ENCODE measurements at places on chromosomes 2 and 18.

- peak; percentile 45 for DNase-seq
Observed at GRCh38 chr18:3151399-3152264, 68.1 kb downstream of the MYOM1 start.

DNA sequence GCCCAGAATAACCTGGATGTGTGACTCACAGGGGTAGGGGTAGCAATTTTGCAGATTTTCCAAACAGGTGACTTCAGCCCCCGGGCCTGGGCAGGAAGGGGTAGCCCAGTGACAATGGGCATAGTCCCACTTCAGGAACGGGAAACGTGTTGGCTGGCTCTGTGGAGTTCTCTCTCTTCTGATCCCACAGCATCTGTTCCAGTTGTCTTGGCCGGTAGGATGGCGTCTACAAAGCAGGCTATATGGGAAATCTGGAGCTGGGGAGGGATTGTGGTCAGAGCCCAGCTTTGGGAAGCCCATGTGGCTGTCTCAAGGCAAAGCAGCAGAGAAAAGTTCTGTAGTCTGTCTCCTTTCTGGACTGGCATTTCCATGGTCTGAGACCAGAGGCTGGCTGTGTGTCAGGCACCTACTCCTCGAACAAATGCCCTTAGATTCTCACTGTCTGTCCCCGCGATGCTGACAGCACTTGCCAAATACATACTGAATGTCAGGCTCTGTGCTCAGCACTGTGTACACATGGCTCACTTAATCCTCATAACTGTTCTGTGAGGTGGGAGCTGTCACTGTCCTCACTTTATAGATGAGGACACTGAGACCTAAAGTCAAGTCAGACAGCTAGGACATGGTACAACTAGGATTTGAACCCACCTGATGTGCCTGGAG lies 17.9 kb upstream of the TMEM214 start:
- DNase-seq = peak; percentile 53

DNA sequence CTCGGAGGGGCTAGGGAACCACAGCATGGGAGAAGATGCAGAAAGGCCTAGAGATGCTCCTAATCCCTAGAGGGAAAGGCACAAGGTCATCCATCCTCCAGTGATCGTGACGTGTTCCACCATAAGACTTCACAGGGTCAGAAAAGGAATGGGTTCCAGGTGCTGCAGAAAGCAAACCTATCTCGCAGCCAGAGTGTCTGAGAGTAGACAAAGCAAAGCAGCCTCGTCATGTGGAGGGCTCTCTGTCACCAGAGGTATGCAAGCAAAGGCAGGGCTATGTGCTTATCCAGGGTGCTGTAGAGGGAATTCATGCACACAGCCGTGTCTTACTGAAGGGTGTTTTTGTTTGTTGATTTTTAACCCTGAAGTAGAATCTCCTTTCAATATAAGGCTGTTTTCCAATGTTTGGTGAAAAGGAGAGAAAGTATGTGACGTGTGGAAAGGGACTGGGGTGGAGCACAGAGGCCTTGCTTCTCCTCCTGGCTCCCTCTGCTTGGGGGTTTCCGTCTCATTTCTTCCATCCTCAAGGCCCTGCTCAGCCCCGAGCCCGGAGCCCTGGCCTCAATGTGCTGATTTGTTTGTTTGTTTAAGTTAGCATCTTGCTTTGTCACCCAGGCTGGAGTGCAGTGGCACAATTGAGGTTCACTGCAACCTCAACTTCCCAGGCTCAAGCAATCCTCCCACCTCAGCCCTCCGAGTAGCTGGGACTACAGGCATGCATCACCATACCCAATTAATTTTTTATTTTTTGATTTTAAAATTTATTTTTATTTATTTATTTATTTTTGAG lies 3.0 kb downstream of the GPR55 start:
- no peak for DNase-seq

GRCh38 chr18:2997429-2997828 lies 15.5 kb downstream of the LPIN2 start:
- DNase-seq = no peak

GRCh38 chr2:24832931-24833701 lies 39.9 kb downstream of the CENPO start:
- peak; percentile 59 for DNase-seq

DNA sequence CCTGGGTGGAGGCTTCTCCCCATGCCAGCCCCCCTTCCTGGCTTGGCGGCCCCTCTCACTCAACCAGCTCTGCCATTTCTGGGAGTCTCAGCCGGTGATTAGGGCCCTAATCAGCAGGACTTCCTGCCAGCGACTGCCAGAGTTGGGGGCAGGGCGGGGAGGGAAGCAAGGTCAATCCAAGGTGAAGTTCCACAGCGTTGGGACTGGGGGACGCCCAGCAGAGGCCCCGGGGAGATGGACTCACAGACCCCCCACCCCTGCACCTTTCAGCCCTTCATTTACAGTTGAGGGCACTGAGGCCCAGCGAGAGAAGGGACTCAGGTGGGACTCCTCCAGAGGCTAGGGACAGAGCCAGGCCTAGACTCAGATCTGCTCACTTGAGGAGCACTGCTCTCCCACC lies 65.3 kb downstream of the TNS1 start:
- DNase-seq = no peak

GRCh38 chr2:204670124-204670523 lies 124.8 kb downstream of the PARD3B start:
- no peak for DNase-seq

- peak; percentile 81 for DNase-seq
Observed at GRCh38 chr2:119407430-119408220, 24.0 kb upstream of the TMEM37 start.

- no peak for DNase-seq
Observed at GRCh38 chr2:221370076-221370856, 201.8 kb downstream of the EPHA4 start.

DNA sequence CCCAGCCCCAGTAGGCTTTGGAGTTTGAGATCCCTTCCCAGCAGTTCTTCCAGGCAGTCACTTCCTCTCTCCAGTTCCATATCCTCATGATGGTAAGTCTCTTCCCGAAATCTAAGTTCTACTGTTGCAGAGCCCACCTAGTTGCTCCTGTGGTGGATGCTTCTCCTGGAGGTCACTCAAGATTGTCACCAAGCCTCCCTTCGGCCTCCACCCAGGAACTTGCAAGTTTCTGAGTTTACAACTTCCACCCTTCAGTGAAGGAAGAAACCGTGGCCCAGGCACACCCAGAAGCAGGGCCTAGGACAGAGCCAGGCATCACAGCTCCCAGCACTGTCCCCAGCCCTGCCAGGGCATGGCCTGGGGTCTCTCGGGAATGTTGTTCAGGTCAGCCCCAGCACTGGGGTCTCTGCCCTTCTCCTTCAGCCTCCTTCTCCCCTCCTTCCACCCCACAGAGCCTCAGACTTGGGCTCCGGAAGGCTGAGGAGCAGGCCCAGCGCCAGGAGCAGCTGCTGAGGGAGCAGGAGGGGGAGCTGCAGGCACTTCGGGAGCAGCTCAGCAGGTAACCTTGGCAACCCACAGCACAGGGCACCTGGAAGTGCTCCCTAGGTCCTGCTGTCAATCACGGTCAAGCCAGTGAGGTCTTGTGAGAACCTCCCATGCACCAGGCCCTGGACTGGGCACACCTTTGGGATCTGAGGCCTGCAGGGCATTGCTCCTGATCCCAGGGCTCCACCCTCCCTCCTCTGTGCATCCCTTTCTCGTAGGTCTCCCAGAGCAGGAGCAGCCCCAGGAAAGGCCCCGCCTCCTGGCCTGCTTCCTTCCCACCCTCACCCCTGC lies 7.1 kb downstream of the RUFY4 start:
- no peak for DNase-seq

DNA sequence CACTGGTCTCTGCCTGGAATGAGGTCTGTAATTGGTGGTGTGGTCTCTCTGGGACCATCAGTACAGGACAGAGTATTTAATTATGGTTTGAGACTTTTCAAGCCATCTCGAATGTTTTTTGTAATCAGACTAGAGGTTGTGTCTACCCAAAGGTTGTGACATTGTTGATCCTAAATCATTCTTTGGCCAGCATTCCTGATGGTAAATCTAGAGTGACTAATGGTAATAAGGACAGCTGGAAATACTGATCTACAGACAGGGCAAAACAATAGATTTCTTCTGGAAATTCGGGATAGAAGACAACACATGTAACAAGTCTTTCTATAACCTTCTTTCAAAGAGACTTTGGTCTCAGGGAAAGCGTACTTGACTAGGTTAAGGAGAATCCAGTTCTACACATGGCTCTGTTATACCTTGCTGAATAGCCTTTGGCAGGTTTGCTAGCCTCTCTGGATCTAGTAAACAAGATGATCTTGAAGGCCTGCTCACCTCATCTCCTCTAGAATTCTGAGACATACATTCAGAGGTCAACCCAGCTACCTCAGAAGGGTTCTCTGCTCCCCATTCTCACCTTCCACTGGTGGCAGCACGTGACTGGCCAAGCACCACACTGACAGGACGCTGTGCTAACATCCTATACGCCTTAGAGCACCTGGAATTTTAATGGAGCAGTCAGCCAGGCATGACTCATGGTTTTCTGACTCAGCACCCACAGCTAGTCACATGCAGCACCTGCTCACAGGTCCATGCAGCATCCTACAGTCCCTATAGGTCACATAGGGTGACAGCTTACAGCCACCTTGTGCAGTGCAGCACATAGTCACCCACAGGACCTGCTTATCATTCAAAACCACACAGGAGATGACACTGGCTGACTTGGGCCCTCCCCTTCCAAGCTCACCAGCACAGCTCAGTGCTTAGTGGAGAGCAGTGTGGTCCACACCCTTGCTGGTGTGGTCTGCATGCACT lies 12.2 kb downstream of the PLB1 start:
- DNase-seq = no peak

DNA sequence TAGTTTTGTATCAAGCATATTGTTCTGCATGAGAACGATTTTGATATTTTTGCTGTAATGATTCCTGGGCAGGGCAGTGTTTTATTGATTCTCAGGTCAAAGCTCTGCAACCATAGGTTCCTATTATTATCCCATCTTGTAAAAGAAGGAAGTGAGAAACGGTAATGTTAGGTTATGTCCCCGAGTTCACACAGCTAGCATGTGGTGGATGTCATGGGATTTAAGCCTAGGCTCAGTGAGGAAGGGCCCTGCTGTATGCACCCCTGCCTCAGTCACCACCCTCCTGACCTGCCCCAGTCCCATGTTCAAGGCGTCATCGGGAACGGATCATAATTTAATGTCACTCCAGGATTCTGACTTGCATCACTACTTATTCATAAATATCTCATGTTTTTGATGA lies 10.7 kb downstream of the ACP1 start:
- DNase-seq = peak; percentile 61

GRCh38 chr2:211093743-211094303 lies 537.4 kb downstream of the CPS1 start:
- DNase-seq = no peak

DNA sequence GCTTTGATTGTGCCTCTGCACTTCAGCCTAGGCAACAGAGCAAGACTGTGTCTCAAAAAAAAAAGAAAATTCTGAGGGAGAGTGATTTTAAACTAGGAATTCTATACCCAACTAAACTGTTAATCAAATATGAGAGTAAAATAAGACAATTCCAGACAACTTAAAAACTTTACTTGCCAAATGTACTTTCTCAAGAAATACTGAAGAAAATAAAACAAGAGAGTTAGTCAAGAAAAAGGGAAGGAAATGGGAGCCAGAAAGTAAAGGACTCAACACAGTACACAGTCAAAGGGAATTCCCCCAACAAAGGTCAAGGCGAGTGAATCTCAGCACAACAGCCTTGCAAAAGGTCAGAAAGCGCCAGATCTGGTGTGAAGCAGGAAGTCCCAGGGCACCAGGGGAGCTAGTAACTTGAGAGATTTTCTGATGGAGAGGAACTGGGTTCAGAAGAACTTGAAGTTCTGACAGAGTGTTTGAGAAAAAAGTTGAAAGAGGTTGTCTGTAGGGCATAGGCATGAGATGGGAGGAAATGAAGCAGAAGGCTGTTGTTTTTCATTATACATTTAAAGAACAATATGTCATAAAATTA lies 22.6 kb upstream of the TBC1D8 start:
- DNase-seq = no peak
